ENCODE measurements at places on chromosomes 3 and 15. TPM values are rescaled to one million over a fixed set of nuclear protein-coding genes. Genes with fewer than 3 reads are reported as not detected.

DNA sequence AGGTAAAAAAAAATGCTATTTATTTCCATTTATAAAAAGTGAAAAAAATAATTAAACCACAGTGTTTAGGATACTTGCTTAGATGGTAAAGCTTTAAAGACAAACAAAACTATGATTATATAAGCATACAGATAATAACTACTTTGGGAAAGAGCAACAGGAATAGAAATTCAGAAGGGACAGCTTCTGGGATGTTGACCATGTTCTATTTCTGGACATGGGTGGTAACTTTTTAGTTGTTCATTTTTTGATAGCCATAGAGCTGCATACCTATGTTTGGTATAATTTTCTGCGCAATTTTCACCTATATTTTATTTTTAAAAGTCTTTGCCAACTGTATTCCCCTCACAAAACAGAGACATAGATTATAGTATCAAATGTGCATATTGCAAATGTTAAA, 572.0 kb upstream of the NR2F2 start:
- no peak for DNase-seq

DNA sequence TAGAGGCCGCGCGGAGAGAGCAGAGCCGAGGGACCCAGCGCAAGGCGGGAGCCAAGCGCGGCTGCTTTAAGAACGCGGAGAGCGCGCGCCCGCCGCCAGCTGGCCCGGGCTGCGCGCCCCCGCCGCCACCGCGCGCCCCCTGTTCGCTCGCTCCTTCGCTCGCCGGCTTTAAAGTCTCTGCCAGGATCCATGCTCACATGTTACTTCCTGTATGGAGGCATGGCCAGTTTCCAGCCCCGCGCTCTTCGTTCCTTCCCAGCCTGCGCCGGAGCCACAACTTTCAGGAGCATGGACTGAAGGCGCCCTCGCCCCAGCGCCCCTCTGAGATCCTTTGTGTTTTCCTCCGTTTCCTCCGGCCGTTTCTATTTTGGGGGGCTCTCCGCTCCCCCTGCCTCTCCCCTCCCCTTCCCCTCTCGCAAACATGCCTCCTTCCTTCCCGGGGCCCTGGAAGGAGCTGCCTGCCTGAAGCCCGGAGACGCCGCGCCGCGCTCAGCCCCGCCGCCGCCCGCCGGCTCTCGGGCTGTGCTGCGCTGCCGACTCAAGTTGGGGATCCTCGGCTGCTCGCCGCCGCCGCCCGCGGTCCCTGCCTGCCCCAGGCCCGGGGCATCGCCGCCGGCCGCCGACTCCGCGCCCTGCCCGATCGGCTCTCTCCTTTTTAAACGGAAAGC, at the start of gene PTPRG:
TSS of gene PTPRG (plus strand) at position 198 of the 668 bp plus-strand sequence. CDS start 717 bp downstream, outside the sequence.
- peak; percentile 75 for DNase-seq

- no peak for DNase-seq
These were observed 2.0 kb downstream of the OR4F15 start for GRCh38 chr15:101813803-101814534.

- DNase-seq, result no peak
These were observed 44.5 kb downstream of the XXYLT1 start for GRCh38 chr3:195226445-195226844.

DNA sequence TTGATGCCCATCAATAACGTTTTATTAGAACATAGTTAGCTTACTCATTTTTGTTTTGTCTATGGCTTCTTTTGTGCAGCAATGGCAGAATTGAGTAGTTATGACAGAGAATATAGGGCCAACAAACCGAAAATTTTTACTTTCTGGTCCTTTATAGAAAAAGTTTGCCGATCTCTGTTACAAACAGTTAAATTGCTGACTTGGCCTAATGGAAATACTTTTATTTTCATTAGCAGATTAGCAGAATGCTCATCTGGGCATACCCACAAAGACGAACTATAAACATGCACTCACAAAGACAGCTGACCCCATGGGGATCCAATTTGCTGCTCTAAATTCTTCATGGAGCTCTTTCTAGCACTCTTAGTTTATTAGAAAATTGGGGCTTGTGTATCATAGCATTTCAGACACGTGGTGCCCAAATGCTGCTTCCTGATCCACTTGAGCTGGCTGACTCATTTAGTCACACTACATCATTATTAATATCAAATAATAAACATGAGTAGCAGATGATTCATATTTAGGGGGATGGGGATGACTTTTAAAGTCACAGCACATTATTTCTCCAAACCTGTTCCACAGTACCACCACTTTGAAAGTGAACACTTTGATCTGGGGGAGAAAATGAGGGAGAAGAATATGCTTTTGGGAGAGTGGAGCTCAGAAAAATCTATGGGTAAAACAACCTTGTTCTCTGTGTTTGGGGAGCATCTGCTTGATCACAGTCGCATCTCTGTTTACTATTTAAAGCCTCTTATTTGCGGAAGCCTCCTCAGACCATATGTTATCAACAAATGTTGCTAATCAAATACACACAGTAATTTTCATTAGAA, 228.1 kb upstream of the FEZF2 start:
- no peak for DNase-seq

DNA sequence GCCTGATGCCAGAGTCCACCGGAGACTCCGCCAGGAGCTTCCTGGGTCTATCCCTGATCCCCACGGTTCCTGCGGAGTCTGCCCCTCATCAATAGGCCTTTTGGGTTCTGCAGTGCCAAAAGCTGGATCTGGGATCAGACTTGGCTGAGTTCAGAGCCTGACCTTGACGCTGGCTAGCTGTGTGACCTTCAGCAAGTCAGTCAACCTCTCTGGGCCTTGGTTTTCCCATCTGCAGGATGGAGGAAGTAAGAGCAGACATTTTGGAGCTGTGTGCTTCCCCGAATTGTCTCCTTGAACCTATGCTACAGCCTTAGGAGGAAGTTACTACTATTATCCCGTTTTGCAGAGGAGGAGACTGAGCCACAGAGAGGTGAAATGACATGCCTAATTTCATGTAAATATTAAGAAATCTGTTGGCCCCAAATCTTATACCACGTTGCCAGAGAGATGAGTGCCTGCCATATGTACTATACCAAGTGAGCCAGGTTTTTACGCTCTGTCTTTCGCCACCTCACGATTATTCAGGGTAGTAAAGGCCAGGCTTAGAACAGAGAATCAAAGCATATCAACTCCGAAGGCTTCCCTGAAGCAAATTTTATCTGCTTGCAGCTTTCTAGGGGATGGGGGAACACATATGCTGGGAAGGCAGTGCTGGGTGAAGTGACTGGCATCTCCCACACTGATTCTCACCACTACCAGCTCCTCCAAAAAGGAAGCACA, 112.5 kb downstream of the SRGAP3 start:
- DNase-seq, result no peak

The THAP10 gene
- total RNA-seq, result 7.5 TPM

The SERINC4 gene
- total RNA-seq, result 0.35 TPM

The PTH1R gene
- total RNA-seq, result 0.34 TPM

Data from neural crest cell (in vitro differentiated cells).